Peyer's patch (tissue), 4 donors: ENCODE measurements at places on chromosomes 2 and 18. TPM values are rescaled to one million over a fixed set of nuclear protein-coding genes. Genes with fewer than 3 reads are reported as not detected.

GRCh38 chr2:20738772-20739171 is 71.8 kb downstream of the GDF7 start:
- H3K27ac ChIP-seq, result no peak overlapping the region
- DNase-seq, result no peak
- no peak overlapping the region for H3K4me3 ChIP-seq
- H3K36me3 ChIP-seq, result peaks cover 6% of the 10 kb centered on the region
- H3K4me1 ChIP-seq, result no peaks in the 10 kb centered on the region

GRCh38 chr2:41111836-41112627 is 660.1 kb upstream of the SLC8A1 start:
- no peaks in the 10 kb centered on the region for H3K27me3 ChIP-seq
- H3K27ac ChIP-seq, result no peak overlapping the region
- no peak for DNase-seq
- no peak overlapping the region for H3K4me3 ChIP-seq
- H3K36me3 ChIP-seq, result no peaks in the 10 kb centered on the region
- no peaks in the 10 kb centered on the region for H3K4me1 ChIP-seq

SCRN3 gene
- 26.4 TPM for total RNA-seq

CFAP65 gene
- 3.6 TPM for total RNA-seq

GRCh38 chr2:227862227-227862740 is 9.1 kb upstream of the DAW1 start:
- H3K4me1 ChIP-seq, result no peaks in the 10 kb centered on the region
- H3K27ac ChIP-seq, result no peak overlapping the region
- H3K4me3 ChIP-seq, result no peak overlapping the region
- no peaks in the 10 kb centered on the region for H3K27me3 ChIP-seq
- peak; percentile 25 for DNase-seq

DNA sequence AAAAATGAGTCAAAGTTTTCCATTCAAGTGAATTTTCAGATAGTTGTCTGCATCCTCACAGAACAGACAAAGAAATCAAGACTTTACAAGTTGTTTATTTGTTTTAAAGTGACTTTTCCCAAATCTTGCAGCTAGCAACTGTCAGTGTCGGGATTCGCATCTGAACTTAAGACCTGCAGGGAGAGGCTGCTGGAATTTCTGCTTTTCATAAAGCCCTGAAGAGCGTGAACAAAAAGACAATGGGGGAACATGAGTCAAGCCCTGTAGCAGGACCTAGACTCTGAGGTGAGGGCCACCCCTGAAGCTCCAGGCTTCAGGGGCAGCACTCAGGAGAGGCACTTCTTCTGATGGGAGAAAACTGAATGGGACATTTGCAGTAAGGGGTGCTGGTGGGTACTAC is 108.2 kb upstream of the CTAGE1 start:
- no peak for DNase-seq
- no peaks in the 10 kb centered on the region for H3K4me1 ChIP-seq
- no peaks in the 10 kb centered on the region for H3K36me3 ChIP-seq
- H3K4me3 ChIP-seq, result no peak overlapping the region
- no peaks in the 10 kb centered on the region for H3K27me3 ChIP-seq

GRCh38 chr2:74313497-74313896 is 29.7 kb downstream of the SLC4A5 start:
- DNase-seq, result no peak
- H3K4me1 ChIP-seq, result no peaks in the 10 kb centered on the region
- H3K36me3 ChIP-seq, result no peaks in the 10 kb centered on the region
- no peak overlapping the region for H3K4me3 ChIP-seq

DNA sequence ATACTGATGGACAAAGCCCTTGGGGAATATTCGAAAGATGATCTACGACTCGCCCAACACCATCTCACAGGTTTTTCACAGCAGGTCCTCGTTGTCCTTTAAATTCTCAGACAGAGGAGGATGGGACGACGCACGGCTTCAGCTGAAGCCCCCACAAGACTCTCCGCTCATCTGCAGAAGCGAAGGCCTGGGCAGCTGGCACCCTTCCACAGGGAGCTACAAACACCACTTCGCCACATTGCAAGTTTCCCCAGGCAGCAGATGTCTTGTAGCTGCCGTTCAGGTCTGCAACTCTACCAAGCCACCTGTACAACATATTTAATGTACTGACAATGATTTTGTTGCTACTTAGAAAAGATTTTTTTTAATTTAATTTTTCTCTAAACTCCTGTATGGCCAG is 642.9 kb downstream of the ZEB2 start:
- no peaks in the 10 kb centered on the region for H3K4me1 ChIP-seq
- no peak overlapping the region for H3K27ac ChIP-seq
- DNase-seq, result no peak
- H3K4me3 ChIP-seq, result no peak overlapping the region
- no peaks in the 10 kb centered on the region for H3K36me3 ChIP-seq
- H3K27me3 ChIP-seq, result no peaks in the 10 kb centered on the region

GRCh38 chr2:202705446-202706020 is 70.8 kb downstream of the FAM117B start:
- H3K27ac ChIP-seq, result no peak overlapping the region
- H3K4me3 ChIP-seq, result no peak overlapping the region
- DNase-seq, result no peak

LYPD6 gene
- total RNA-seq, result 2.1 TPM

DNA sequence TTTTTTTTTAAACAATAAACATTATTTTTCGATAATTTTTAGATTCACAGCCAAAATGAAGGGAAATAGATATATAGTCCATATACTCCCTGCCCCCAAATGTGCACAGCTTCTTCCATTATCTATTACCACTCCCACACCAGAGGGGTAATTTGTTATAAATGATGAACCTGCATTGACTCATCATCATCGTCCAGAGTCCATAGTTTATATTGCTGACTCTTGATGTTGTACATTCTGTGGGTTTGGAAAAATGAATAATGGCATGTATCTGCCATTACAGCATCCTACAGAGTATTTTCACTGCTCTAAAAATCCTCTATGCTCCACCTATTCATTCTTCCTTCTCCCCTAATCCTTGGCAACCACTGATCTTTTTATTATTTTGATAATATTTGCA is 121.5 kb downstream of the LTBP1 start:
- no peak overlapping the region for H3K4me3 ChIP-seq
- no peaks in the 10 kb centered on the region for H3K27me3 ChIP-seq
- DNase-seq, result no peak
- no peaks in the 10 kb centered on the region for H3K4me1 ChIP-seq
- no peaks in the 10 kb centered on the region for H3K36me3 ChIP-seq
- H3K27ac ChIP-seq, result no peak overlapping the region

GRCh38 chr2:102547462-102547861 is 71.9 kb upstream of the SLC9A2 start:
- H3K36me3 ChIP-seq, result no peaks in the 10 kb centered on the region
- no peaks in the 10 kb centered on the region for H3K4me1 ChIP-seq

- DNase-seq, result peak; percentile 87
- H3K36me3 ChIP-seq, result no peaks in the 10 kb centered on the region
- H3K27me3 ChIP-seq, result no peaks in the 10 kb centered on the region
- no peak overlapping the region for H3K4me3 ChIP-seq
- H3K4me1 ChIP-seq, result no peaks in the 10 kb centered on the region
- no peak overlapping the region for H3K27ac ChIP-seq
Measured at GRCh38 chr2:72859831-72860262, 27.4 kb upstream of the SPR start.

COL6A3 gene
- total RNA-seq, result 74.3 TPM

DNA sequence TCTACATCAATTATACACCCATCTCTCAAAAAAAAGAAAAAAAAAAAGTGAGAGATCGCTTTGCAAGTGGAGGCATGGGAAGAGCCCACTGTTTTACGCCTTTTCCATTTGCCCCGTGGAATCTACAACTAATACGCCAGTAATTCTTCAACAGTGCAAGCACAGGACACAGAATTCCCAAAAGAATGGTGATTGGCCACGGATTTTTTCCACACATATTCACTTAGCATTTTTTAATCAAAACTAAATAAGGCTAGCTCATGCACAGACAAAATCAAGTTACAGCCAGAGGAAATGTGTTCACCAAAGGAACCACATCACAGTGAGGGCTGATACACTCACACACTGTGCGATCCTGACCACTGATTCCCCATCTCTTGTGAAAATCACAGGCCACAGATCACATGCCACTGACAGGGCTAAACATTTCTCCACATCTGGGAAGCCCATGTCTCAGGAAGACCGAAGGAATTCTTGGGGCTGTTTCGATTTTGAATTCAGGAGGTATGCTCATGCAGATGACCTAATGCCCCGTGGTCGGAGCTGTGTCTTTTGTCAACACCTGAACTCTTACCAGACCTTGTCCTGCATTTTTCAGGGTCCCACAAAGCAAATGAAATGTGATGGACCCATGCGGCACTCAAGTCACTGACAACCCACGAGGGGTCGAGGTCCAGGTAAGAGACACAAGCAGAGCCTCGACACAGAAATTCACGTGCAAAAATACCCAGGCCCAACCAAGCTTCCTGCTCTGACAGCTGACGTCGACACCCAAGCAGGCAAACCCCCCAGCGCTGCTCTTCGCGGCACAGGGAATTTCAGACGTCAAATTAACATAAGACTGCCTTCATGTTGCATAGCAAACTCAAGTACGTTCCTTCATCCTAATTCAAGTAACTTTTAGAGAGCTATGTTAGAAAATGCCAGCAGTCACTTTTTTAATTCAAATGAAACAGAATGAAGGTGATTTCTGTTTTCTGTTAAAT is 69.6 kb downstream of the ZNF516 start:
- DNase-seq, result no peak
- no peaks in the 10 kb centered on the region for H3K36me3 ChIP-seq
- H3K27ac ChIP-seq, result no peak overlapping the region
- H3K27me3 ChIP-seq, result no peaks in the 10 kb centered on the region

DNA sequence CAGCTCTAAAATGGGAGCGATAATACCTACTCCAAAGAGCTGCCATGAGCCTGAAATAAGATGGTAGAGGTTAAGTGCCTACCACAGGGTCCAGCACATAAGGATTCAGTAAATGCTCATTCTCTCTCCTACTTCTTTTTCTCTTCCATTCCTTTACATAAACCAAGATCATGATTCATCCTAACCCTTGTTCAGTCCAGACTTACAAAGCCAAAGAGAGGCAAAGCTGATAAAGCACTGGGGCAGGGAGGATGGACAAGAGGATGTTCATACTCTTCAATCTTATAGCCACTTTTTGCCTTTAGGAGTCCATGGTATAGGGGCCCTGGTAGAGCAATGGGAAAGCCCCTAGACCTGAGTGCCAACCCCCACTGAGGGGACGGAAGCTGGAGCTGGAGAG is 75.6 kb upstream of the PKDCC start:
- H3K36me3 ChIP-seq, result no peaks in the 10 kb centered on the region
- H3K4me1 ChIP-seq, result no peaks in the 10 kb centered on the region
- H3K4me3 ChIP-seq, result no peak overlapping the region

DNA sequence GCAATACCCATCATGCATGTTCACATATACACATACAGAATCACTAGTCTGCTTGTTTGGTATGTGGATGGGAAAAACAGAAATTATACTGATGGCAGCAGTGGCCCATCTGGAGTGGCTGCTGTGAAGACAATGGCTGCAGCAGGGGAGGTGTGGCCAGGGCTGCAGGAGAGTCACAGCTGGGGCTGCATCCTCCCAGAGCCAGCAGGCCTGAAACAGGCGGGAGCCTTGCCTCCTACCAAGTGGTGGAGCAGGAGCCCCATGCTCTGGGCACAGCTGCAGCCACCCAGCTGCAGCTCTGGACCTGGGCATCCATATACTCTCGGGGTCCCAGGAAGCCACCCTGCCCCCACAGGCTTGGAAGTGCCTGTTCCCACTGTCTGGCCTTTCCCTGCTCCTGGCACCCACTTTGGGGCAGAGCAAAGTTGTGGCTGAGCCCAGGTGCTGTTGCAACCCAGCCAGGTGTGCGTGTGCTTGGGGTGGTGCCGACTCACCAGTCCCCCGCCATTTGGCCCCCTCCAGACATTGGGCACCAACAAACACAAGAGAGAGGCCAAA is 136.6 kb downstream of the SPAG16 start:
- no peak overlapping the region for H3K4me3 ChIP-seq
- H3K27ac ChIP-seq, result no peak overlapping the region
- no peaks in the 10 kb centered on the region for H3K36me3 ChIP-seq
- DNase-seq, result no peak

DNA sequence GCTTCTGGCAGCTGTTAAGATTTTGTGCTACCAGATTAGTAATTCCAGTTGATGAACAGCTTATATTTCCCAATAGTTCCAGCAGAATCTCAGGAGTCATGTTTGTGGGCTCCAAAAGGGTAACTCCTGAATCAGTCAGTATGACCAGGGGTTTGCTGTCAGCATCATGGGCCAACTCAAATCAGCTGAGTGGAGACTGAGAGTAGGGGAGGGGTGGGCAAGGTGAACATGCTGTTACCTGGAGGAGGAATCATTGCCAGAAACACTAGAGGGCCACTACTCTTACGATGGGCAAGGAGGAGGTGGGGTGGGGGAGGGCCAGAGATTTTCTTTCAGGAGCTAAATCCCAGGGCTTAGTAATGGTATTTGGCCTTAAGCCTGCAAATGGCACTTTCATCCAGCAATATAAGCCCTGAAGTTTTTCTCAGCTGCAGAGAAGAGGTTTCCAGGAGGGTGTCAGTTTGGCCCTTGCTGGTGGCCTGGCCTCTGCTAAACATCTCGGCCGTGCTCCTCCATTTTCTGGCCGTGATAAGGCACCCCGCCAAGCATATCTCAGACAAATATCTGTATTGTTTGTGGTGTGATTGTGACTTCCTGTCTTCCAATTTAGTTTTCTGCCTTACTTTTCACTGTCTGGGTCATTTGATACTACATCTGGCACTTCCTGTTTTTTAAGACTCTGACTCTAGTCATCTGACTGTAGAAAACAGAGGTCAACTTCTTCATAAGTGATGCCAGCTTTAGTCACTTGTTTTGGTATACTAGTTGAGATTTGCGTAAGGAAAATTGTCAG is 120.5 kb upstream of the CXCR4 start:
- H3K36me3 ChIP-seq, result no peaks in the 10 kb centered on the region
- H3K4me1 ChIP-seq, result peaks cover 7% of the 10 kb centered on the region
- peak overlapping the region; percentile 76 for H3K27ac ChIP-seq
- DNase-seq, result no peak

GRCh38 chr2:62456721-62457539 is 49.1 kb downstream of the TMEM17 start:
- H3K36me3 ChIP-seq, result no peaks in the 10 kb centered on the region
- peak overlapping the region; percentile 50 for H3K4me3 ChIP-seq
- H3K4me1 ChIP-seq, result peaks cover 6% of the 10 kb centered on the region
- H3K27me3 ChIP-seq, result no peaks in the 10 kb centered on the region
- DNase-seq, result peak; percentile 87
- peak overlapping the region; percentile 75 for H3K27ac ChIP-seq

DNA sequence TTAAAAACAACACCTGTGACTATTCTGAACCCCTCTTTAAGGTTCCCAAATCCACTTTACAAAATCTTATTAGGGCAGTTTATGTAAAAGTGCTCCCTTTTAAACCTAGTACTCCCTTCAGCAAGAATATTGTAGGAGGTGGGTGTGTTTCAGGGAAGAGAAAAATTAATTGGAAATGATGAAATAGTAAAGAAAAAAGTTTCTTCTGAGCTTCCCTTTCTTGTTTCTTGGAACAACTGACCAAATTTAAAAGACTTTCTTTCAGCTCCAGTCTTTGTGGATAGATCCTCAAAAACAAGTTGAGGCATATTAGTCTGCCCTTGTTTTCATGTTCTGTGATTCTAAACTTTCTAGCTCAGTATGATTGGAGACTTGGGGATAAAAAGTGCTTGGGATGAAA is 3.0 kb downstream of the VWA3B start:
- H3K4me1 ChIP-seq, result peaks cover 6% of the 10 kb centered on the region
- no peaks in the 10 kb centered on the region for H3K27me3 ChIP-seq
